Stimulated activated CD4-positive, alpha-beta T cell treated with anti-CD3 and anti-CD28 coated beads, Interleukin-1b, Interleukin-23, amount 100 ng/mL, for 1 hour (primary cell): ENCODE measurements at places on chromosomes 5 and 9.

DNA sequence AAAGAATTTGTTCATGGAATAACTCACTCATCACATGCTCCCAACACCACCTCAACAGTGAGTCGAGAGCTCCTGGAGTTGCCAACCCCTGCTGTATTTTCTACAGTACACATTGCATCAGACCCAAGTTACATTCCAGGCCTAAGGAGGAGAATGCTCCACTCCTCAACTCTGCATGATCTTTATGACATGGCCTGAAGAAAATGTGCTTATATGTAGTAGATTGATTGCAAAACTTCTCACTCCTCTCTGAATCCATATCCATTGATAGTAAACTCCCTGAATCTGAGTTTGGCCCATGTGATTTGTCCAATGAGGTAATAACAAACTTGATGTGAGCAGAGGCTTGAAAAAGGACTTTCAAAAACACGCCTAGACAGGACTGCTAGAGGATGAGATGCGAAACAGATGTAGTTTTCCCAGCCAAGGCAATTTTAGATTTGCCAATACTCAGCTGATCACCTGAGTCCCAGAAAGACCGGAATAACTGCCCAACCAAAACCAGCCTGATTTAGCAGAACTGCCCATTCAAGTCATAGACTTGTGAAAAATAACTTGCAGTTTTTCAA, 29.0 kb upstream of the PAPPA start:
- DNase-seq, result no peak

- DNase-seq, result no peak
Measured at GRCh38 chr5:126816649-126817048, 39.7 kb downstream of the LMNB1 start.

DNA sequence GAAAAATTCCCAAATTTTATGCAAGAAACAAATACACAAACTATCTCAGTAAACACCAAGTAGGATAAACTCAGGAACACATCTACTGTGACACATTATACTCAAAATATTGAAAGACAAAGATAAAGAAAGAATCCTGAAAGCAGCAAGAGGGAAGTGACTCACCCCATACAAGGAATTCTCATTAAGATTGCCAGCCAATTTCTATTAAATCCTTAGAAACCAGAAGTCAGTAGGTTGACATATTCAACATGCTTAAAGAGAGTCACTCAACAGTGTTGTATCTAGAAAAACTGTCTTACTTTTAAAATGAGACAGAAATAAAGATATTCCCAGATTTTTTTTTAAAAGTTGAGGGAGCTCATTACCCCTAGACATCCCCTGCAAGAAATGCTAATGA, 15.5 kb downstream of the SPATA31E1 start:
- DNase-seq, result no peak

DNA sequence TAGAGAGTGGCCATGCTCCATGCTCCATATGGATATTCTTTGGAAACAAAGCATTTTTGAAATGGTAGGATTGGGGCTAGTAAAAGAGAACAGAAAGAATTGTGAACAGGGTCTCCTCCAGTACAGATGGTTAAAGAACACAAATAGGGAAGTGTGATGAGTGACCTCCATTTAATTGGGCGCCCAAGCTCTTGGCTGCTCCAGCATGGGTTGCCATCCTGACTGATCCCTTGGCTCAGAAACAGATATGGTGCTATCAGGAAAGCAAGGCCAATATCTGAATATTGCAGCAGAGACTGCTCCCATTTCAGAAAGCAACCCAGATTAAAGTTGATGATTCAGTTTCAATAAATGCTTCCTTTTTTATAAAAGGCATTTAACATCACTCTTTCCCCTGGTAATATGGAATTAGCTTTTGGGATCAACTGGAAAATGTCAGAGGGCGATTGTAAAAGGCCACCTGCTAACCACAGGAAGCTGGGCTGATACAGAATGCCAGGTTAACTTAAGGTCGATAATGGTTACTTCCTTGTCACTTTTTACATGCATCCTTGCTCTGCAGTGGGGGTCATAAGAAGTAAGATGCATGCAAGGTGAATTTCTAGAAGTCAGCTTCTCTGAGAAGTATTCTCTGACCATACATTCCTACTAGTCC, 52.9 kb downstream of the TMC1 start:
- DNase-seq, result no peak

GRCh38 chr5:17678751-17679324, 44.6 kb downstream of the TAF11L14 start:
- DNase-seq, result no peak

DNA sequence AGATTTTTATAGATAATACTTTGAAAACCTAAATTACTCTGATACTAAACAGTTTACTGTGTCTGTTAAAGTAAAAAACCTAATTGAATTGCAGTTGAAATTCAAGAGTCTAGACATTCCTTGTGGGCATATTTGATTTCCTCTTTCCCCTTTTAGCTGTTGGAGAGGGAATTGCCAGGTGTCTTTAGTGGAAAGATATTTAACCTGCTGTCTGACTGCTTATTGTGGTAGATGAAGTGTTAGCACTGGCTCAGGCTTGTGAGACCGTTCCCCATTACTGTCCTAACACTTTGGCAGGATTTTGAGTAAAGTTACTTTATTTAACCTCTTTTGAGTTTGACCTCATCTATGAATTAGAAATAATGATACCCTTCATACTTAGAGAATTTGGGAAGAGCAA, 16.4 kb downstream of the MAP3K1 start:
- DNase-seq, result no peak

- DNase-seq, result no peak
Measured at GRCh38 chr9:93619272-93619775, 42.9 kb downstream of the PHF2 start.

DNA sequence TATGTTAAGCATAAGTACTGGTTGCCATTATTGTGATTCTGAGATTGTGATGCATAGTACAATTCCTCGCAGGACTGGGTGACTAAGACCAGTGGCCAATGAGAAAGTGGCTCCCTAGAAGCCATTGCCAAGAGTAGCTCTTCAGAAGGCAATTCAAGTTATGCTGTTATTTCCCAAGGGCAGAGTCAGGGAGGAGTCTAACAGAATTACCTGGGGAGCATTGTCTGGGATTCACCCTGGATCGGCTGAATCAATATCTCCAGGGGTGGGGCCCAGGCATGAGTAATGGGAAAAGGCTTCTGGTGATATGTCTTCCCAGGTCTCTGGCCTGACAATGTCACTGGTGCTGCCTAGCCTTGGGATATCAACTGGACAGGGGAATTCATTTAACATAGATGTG, 10.9 kb upstream of the ARHGEF28 start:
- DNase-seq, result no peak

DNA sequence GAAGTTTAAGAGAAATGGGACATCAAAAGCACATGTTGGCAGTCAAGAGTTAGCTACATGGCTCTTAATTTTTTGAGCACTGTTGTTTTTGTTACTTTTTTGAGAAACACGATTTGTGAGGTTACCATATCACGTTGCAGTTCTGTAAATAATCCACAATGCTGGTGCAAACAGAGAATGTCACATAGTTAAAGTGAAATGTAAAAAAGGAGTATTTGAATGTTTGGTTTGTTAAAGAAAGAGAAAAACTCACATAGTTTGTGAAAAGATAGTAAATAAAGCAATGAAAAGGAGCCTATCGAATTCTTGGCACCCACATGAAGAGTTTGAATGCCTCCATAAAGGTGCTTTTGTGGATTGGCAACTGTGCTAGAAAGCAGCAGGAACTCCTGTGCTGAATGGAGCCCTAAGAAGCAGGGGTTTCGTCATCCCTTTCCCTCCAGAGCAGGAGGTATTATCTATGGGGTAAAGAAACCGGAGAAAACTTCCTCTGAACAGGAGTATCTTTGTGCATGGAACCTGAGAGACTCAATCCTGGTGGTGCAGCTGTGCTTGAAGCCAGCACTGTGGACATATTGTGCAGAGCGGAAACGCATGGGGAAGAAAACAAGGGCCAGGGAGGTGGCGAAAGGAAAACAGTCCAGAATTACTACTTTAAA, 148.5 kb upstream of the OTULINL start:
- DNase-seq, result no peak

- DNase-seq, result no peak
Measured at GRCh38 chr5:80093796-80094195, 58.6 kb downstream of the THBS4 start.

- DNase-seq, result no peak
Measured at GRCh38 chr5:36741128-36741527, 134.7 kb downstream of the SLC1A3 start.

GRCh38 chr9:4671737-4672136, 5.5 kb upstream of the SPATA6L start:
- no peak for DNase-seq

DNA sequence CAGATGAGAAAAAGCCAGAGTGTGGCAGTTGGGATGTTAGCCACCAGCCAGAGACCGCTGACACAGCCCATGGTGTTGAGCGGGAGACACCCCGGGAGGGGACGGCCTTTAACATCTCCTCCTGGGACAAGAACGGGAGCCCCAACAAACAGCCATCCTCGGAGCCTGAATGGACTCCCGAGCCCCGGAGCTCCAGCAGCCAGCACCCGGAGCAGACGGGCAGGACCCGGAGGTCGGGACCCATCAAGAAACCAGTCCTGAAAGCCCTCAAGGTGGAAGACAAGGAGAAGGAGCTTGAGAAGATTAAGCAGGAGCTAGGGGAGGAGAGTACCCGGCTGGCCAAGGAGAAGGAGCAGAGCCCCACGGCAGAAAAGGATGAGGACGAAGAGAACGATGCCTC, 28.0 kb upstream of the POMT1 start:
- DNase-seq, result no peak

DNA sequence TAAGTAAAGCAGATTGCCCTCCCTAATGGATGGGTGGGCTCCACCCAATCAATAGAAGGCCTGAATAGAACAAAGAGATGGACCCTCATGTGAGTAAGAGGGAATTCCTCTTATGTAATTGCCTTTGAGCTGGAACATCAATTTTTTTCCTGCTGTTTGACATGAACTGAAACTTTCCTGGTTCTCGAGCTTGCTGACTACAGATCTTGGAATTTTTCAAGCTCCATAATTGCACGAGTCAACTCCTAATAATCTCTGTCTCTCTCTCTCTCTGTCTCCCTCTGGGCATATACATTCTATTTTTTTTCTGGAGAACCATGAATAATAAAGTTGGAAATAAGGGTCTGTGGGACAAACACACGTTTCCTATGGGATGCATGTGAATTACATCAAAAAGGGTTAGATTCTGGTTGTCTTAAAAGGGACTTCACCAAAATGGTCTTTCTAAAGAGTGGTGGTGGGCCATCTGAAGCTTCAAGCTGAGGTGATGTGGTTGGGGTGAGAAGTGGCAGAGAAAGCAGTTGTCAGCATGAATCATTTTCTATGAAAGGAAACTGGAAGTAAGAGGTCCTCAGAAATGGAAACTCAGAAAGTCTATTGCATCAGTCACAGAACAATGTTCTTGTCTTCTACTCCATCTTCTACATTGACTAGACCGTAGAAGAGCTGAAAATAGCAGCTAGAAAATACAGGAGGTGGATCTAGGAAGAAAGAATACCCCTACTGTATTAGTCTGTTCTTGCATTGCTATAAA, 47.0 kb upstream of the HOMER1 start:
- DNase-seq, result no peak

DNA sequence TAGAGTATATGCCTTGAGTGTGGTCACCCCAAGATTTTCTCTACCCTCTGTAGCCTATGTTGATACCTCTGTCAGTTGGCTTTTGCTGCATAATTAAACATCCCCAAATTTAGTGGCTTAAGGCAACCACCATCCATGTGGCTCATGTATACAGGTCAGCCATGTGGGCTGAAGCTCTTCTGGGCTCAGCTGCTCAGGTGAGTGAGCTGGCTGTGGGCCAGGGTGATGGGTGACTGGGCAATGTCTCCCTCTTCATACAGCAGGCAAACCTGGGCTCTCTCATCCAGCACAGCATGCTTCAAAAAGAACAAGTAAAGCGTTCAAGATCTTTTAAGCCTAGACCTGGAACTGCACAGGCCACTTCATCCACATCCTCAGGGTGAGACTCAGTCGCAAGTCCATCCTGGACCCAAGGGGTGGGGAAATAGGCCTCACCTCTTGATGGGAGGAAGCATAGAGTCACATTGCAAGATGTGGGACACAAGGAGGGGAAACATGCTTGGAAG, 188.2 kb upstream of the TAS2R1 start:
- DNase-seq, result no peak

GRCh38 chr5:99272576-99272975, 343.8 kb upstream of the CHD1 start:
- DNase-seq, result no peak

DNA sequence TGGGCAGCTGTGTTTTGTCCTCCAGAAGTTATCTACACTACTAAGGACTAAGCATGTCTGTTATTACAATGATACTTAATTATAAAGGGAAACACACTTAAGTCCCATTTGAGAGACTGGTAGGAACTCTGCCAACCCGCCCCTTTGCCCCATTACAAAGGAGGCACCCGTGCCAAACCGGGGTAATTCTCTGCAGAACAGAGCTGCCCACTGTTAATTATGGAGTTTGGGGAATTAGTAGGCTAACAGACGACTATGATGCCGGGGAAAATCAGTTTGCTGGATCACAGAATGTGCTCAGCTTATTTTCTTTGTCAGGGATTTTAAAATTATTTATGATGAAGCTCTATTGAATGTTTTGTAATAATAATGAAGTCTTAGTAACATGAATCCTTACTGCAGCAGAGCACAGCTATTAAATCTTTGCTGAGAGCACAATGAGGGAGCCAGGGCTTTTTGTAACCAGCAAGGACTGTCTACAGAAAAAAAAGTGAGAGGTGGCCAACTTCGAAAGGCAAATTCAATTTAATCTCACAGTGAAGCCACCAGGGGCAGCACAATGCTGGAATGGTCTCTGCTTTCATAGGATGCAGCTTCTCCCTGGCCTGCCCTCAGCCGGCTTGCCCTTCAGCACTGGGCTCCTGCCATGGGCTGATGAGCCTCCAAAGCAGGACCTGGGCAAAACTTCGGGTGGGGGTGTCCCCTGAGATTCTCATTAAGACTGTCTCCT, 134.5 kb downstream of the GNAQ start:
- DNase-seq, result no peak
